Stomach (tissue), 19 donors: ENCODE measurements at places on chromosomes 3 and 15.
A peak's percentile ranks its signal among the peaks of the same experiment; 100 is the strongest.

GRCh38 chr3:105765308-105765639 lies 103.5 kb downstream of the CBLB start:
- peaks cover 8% of the 10 kb centered on the region for H3K4me1 ChIP-seq
- H3K36me3 ChIP-seq: peaks cover 26% of the 10 kb centered on the region
- H3K27ac ChIP-seq: no peak overlapping the region
- no peaks in the 10 kb centered on the region for H3K27me3 ChIP-seq
- no peak overlapping the region for H3K4me3 ChIP-seq

- H3K4me1 ChIP-seq: no peaks in the 10 kb centered on the region
- no peak overlapping the region for H3K4me3 ChIP-seq
- peak; percentile 70 for DNase-seq
- H3K27ac ChIP-seq: no peak overlapping the region
Observed at GRCh38 chr15:91572110-91572509, 281.4 kb upstream of the SLCO3A1 start.

GRCh38 chr3:103403191-103403590 lies 968.4 kb downstream of the ZPLD1 start:
- no peak for DNase-seq
- no peaks in the 10 kb centered on the region for H3K4me1 ChIP-seq
- H3K27me3 ChIP-seq: no peaks in the 10 kb centered on the region

DNA sequence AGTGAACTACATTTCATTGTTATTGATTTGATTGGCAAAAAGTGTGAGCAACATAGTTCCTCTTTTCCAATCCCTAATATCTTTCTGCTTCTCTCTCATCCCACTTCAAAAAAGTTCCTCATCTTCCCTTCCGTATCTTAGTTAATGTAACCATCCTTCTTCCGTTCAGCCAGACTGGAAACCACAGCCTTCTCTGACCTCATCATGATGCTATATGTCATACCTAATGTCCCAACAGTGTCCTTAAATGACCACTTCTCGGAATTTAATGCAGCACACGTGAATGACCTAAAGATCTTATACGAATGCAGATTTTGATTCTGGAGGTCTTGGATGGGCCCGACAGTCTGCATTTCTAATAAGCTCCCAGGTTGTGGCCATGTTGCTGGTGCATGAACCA lies 320.3 kb upstream of the SATB1 start:
- no peak overlapping the region for H3K4me3 ChIP-seq
- H3K36me3 ChIP-seq: no peaks in the 10 kb centered on the region
- H3K4me1 ChIP-seq: no peaks in the 10 kb centered on the region
- no peaks in the 10 kb centered on the region for H3K27me3 ChIP-seq
- no peak for DNase-seq
